ENCODE measurements at places on chromosomes 2 and 18.

- no peak for DNase-seq
These were observed 109.8 kb upstream of the ALK start for GRCh38 chr2:30031184-30031583.

- DNase-seq = no peak
These were observed 879.0 kb downstream of the CBLN2 start for GRCh38 chr18:71665131-71665530.

DNA sequence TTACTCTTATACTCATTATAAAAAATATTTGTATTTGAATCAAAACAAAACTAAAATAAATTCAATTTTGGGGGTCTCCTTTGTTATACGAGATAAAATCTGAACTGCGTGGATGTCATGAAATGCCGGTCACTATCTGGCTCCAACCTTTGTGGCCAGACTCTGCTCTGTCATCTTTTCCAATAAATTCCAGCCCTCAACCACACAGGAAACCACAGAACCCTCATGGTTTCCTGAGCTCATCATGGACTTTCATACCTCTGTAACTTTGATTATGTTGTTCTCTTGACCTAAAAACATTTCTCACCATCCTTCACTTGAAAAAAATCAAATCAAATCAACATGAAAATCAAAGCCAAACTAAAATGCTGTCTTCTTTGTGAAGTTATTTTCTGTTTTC is 724.7 kb downstream of the METTL4 start:
- DNase-seq = no peak

- DNase-seq = no peak
These were observed 45.0 kb downstream of the SLC38A11 start for GRCh38 chr2:164910101-164910899.

DNA sequence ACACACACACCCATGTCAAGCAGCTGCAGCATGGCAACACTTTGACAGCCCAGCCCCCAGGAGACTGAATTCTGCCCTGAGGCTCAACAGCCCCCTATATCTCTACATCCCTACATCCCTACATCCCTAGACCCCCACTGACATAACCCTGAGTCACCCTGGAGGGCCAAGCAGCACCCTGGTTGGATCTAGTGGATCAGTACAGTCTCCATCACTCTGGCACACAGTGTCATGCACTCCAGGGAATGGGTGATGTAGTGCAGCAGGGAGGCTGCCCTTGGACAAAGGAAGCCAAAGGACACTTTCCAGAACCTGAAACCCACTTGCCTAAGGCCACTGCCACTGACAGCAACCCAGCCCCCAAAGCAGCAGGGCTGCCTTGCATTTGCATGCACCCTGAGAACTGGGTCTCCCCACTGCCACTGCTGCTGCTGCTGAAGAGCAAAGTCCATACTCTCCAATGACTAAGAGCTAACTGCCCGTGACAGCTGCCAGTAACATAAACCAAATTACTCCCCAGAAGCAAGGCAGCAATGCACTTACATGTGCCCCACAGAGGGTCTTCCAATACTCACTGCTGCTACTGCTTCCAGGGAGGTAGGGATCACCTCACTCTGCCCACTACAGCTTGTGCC is 681.6 kb upstream of the KLHL29 start:
- DNase-seq = no peak

DNA sequence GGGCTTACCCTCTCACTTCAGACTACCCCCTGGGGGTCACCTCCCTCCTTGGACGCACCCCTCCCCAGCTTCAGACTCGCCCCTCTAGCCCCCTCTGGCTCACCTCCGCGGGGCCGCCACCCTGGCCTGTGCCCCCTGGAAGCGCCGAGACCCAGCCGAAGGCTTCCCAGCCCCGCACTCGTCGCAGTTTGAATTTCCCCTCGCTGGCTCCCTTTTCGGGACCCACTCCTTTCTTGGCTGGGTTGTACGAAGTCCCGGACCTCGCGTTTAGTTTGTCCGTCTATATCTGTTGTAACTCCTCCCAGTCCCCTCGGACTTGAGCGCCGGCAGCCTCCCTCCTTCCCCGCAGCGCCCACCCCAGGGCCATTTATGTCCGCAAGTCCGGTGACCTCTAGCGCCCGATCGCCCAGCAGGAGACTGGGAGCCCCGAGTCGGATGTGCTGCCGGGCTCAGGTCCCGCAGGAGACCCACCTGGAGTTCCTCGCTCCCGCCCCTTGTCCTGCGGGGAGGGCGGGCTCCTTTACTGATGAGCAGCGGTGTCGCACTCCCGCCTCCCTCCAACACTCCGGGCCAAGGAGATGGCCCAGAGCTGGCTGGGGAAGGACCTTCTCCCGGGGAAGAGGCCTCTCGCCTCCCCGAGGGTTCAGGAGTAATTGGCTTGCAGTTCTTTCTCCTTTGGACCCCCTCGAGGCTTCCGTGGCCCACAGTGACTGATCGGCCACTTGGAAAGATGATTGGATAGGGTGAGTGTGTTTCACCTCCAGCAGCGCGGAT is 692 bp upstream of the RAX start:
- DNase-seq = no peak

DNA sequence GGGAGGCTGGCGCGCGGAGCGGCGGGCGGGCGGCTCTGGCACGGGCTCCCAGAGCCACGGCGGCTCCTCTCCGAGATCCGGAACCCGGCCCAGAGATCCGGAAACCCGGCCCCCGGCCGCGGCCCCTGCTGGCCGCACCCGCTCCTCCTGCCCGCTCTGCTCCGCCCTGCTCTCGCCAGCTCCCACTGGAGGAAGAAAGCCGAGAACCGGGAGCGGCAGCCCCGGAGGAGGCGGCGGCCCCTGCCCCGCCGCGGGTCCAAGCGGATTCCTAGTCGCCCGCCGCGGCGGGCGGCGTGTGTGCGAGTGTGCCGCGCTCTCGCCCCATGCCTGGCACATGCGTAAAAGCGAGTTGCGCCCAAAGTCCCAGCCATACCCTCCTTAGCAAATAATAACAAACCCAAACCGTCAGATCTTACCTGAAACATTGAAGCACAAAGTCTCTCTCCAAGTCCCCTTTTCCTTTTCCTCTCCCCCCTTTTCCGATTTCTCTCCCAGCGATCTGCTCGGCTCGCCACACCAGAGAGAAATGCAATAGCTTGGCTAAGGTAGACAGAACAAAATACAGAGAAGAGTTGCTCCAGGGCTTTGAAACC is 108.7 kb upstream of the KCTD1 start:
- no peak for DNase-seq

- no peak for DNase-seq
These were observed 112.1 kb upstream of the SERPINE2 start for GRCh38 chr2:224151161-224151560.

GRCh38 chr2:54546923-54547720 is 91.0 kb downstream of the SPTBN1 start:
- DNase-seq = no peak

GRCh38 chr2:130720528-130720927 is 8.3 kb upstream of the GPR148 start:
- DNase-seq = no peak

DNA sequence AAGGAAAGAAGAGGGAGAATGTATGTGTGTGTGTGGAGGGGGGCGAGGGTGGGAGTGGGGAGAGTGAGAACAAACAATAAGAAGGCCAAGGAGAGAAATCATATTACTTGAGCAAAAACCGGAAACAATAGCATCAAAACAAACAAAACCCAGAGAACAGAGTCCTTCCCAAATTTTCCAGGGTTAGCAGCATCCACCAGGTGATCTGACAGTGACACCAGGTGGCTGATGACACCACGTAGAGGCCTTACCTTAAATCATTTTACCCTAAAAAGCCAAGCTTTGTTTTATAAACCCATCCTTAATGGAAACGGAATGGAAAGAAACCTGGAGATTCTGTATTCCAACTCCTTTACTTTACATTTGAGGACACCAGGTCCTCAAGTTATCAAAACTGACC is 42.9 kb downstream of the CDCA7 start:
- no peak for DNase-seq

DNA sequence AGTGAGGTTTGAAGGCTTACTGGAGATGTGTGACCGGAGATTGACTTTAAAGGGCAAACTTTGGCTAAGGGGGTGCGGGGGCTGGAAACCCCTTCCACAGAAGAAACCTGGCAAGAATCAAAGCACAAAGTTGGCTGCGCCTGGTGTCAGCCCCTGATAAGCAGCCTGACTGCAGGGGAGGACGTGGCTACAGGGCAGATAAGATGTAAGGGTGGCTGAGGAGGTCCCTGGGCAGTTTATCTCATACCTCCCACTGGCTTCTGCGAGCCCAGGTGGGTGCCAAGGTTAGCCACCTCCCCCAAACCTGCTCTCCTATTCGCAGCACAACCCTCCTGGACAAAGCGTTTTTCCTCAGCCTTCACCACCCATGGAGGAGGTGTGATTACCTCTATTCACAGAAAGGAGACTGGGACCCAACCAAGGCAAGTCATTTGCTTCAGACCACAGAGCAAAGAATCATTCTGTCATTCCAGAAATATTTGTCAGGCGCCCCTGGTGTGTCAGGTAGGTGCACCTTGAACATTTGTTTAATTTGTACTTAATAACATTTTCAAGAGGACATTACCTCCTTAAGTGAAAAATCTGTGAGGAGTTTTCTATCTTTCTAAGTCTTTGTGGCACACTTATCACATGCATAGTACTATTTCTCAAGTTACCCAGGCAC is 73.1 kb upstream of the IL1R1 start:
- no peak for DNase-seq

DNA sequence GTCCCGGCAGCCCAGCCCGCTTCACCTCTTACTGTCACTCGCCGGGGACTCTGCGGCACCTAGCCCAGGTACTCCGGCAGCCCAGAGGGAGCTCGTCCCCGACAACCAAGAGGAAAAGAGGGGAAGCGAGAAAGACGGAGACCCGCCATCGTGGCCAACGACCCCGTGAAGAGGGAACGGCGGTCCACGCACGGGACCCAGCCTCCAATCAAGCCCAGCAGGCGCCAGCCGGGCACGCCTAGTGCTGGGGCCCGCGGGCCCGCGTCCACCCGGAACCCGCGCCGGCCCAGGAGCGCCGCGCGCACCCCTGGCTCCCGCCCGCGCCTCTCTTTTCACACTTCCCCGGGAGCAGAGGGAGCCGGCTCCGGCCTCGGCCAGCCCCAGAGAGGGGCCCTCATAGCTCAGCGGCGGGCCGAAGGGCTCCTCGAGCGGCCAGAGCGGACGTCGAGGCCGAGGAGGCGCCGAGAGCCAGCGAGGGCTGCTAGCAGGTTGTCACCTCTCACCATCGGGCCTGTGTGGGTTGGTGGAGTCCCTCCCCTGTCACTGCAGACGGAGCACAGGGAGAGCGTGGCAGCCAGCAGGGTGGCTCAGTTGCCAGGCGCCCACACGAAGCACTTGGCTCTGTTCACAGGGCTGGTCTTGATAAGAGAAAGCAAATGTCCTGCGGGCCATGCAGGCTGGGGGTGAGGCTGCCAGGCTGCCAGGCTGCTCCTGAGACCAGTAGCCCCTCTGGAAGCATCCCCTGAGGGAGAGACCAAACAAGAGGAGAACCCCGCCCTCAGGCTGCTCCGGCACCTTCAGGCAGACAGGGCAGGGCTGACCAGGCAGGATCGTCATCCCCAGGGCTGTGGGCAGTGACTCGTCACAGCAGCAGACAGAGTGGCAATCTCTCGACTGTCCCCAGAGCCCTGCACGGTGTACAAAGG is 36.9 kb upstream of the KLF11 start:
- no peak for DNase-seq

DNA sequence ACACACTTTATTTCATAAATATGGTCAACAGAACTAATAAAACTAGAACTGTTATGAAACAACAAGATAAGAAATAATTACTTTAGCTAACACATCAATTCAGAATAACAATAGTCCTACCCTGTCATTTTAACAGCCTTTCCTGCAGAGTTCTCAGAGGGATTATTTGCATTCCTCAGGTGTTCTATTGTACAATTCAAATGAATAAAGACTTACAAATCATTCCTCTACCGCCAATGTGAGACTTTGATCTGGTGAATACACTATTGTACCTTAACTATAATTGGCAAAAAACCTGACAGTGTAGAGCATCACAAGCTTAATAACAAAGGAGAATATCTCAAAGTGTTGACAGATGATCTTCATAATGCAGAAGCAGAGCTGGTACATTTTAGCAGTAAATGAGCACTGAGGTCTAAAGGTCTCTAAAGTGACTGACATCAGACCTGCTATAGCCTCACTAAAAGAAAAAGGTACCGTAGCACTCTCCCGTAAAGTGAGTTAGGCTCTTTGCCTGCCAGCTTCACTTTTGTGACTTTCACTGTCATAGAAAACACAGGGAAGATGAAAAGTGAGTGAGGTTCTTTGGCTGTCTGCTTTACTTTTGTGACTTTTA is 118.8 kb upstream of the SP3 start:
- no peak for DNase-seq

GRCh38 chr2:134667541-134667940 is 51.3 kb downstream of the TMEM163 start:
- DNase-seq = no peak

GRCh38 chr18:54240629-54241107 is 16.2 kb upstream of the MBD2 start:
- DNase-seq = no peak

DNA sequence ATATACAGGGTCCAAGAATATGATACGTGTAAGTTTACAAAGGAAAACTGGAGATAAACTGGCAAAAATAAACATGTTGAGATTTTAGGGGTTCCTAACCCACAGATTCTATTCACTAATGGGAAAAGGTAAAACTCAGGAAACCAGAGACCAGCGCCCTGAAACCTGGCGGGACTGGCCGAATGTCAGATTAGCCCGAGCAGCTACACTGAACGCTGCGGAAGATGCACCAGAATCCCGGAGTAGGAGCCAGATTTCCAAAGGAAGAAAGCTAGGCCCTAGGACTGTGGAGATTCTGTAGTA is 679 bp upstream of the WDR75 start:
- DNase-seq = no peak

DNA sequence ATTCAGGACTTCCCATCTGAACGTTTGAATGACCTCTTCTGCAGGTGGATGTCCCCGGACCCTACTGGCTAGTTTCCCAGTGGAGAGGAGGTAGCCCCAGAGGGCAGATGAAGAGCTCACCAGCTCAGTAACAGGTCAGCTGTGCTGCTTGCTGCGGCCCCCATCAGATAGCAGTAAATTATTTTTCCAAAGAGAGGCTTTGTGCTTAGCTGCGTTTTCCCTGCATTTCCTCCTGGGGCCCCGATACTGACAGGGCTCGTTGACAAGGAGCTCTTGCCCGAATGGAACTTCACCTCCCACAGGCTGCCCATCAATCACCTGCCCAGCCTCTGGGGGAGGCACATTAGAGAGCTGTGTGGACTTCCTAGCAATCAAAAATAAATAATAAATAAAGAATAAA is 185.8 kb downstream of the DOK6 start:
- DNase-seq = no peak

DNA sequence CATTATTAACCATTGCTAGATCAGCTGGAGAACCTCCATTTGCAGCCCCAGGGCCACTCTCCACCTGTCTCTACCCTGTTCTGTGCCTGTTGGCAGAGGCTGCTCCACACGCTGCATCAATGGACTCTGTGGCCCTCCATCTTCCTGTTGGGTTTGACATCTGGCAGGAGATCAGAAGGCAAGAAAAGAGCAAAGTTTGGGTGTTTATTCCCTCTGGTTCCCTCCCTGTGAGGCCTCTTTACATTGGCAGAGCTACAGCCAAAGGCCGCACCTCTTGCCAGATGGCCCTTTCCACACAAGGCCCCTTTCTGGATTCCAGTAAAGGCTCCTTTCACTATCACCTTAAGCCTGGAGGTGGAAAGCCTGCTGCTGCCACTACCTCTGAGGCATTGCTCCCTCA is 110.9 kb upstream of the RND3 start:
- DNase-seq = no peak
